ENCODE measurements at places on chromosomes 6 and 20.

GRCh38 chr6:28248916-28249315 is 3.2 kb downstream of the ZKSCAN4 start:
- no peak for DNase-seq

DNA sequence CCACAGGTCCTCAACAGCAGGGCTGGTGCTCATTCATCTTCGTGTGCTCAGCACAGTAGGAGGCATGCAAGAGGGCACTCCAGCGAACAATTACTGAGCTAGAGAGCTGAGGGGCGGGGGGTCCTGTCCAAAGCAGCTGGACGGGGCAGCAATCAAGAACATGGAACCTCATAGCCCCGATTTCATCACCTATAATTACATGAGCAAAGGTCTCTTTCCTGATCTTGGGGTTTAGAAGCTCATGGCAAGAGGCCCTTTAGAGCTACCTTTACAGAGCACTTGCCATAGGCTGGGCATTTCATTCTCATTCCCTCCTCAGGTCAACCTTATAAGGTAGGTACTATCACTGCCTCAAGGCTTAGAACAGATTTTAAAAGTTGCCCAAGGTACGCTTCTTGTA is 10.4 kb downstream of the MOCS1 start:
- DNase-seq = no peak

GRCh38 chr6:37971711-37972390 is 152.3 kb downstream of the ZFAND3 start:
- DNase-seq = no peak

- DNase-seq = no peak
Measured at GRCh38 chr6:134201716-134202115, 116.2 kb downstream of the SGK1 start.

DNA sequence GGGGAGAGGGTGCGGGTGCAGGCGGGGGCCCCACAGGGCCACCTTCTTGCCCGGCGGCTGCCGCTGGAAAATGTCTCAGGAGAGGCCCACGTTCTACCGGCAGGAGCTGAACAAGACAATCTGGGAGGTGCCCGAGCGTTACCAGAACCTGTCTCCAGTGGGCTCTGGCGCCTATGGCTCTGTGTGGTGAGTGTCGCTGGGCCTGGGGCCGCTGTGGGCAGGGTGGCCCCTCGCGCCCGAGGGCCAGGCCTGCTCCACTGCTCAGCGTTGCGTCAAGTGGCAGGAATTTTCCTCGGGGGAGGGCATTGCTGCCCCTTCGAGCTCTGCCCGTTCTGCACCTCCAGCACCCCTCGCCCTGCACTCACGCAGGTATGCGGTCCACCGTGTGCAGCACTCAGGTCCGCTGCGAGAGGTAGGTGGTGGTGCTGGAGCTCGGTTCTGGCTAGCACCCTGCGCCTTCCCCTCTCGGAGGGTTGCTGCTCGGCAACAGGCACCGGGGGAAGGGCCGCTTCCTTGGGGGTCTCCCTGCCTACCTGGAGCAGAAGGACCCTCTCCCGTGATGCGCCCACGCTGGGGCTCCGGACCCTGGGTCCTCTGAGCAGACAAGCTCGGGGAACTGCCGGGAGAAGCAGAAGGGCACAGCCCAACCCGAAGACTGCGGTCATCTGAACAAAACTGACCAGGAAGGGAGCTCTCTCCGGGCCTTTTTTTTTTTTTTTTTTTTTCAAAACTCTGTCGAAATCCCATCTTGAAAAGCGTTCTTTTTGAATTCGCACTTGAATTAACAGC is 674 bp downstream of the MAPK14 start:
- peak; percentile 23 for DNase-seq
